ENCODE measurements at places on chromosomes 11 and 22.

- no peak for DNase-seq
Measured at GRCh38 chr11:127233998-127234397, 233.4 kb upstream of the KIRREL3 start.

DNA sequence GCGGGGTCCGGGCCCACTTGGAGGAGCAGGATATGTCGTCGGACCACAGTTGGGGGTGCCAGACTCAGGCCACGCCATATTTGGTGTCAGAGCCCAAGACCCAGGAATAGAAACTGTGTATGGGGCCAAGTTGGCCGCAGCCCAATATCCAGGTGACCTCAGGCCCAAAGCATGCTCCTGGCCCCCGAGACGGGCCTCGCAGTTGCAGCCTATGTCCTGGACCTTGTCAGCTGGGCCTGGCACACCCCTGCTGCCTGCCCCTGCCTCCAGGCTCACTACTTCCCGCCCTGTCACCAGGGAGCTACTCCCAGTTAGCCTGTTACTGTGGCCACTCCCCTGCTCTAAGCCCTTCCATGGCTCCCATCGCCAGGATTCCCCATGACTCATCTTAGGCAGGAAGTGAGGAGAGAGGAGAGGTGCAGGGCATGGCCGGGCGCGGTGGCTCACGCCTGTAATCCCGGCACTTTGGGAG lies 23.1 kb downstream of the A4GALT start:
- DNase-seq, result no peak

DNA sequence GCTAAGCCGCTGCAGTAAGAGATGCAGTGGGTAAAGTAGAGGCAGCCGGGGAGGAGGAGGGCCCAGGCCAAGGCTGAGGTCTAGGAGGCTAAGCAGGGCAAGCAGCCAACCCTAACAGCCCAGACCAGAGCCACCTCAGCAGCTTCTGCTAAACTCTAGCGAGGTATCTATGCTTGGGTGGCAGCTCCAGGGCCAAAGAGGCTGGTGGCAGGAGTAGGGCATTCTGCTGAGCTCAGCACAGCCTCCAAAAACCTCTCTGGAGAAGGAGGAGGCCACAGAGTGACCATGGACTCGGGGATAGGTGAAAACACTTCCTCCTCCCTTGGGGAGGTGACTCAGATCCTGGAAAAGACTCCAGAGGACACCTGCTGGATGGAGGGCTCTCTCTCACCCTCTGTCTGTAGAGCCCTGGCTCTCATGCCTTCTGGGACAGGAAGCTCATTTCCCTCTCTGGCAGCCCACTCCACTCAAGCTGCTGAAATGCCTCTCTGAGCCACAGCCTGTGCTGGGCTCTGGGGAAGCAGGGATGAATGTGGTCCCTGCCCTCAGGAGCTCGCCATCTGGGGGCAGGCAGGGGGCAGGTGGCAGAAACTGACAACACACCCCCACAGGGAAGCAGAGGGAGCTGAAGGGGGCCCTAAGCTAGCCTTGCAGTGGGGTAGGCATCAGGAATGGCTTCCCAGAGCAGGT lies 16.5 kb upstream of the TPBGL start:
- DNase-seq, result no peak

GRCh38 chr11:353179-353873 lies 16.0 kb upstream of the B4GALNT4 start:
- no peak for DNase-seq

DNA sequence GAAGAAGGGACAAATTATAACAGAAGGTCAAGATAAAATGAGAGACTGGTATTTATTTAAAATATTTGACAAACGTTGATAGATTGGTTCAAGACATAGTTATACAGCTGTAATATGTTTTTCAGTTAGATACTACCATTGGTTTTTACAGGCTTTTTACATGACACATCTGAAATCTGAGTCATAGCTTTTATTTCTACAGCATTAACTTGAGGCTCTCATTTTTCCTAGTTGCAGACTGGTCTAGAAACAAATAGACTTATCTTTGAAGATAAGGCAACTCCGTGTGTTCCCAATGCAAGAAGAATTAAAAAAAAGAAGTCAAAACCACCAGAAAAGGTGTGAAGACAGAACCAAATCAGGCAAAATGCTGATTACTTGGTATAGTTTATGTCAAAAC lies 31.3 kb downstream of the CEP57 start:
- no peak for DNase-seq

Data from stimulated activated CD8-positive, alpha-beta memory T cell treated with anti-CD3 and anti-CD28 coated beads, Interleukin-2, amount 100 ng/mL, for 48 hours (primary cell).